ENCODE measurements at places on chromosomes 1 and 21.

- no peak for DNase-seq
Observed at GRCh38 chr1:110471131-110471530, 20.2 kb downstream of the PROK1 start.

DNA sequence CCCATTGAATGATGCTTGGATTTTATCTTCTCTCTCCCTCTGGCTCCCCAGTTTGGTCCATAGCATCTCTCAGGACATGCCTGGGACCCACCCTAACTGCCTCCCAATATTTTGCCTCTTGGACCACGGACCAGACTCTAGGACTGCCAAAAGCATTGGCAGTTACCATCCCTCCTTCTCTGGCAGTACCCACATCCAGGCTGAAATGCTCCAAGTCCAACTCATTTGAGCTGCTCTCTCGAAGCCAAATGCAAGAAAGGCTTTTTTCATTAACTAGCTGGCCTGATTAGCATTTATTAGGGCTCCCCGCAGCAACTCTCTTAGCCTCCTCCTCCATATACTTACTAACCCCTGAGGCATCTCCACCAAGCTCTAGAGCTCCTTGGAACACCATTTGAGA lies 140.0 kb upstream of the GRIK3 start:
- no peak for DNase-seq

DNA sequence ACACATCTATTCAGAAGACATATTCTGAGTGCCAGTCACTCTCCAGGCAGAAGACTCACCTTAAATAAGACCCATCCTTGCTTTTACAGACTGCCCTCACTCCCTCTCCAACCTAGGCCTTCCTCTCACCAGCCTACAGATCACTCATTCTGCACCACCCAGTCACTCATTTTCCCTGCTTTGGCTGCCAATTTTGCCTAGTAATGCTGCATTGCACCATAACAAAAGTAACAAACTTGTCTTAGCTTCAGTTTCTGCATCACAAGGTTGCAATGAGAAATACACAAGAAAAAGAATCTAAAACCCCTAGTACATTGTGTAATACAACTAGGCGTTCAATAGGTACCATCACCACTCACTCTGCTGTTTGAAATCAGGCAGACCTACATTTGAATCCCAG lies 292.4 kb downstream of the PLPP3 start:
- DNase-seq = no peak

DNA sequence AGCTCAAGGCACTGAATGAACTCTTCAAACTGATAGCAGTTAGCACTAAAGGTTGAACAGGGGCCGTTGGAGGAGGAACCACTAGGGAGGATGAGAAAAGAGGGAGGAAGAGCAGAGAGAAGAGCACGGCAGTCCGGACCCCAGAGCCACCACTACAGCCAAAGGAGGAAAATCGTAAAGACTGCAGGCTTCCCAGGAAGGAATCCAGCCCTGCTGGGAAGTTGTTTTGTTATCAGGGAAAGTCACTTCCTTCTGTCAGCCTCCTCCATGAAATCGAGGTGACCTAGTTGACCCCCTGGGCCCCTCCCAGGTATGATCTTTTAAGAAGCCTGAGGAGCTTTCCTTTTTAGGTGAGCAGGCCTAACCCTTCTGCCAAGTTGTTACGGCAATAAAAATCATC lies 88.2 kb downstream of the PBX1 start:
- DNase-seq = no peak

DNA sequence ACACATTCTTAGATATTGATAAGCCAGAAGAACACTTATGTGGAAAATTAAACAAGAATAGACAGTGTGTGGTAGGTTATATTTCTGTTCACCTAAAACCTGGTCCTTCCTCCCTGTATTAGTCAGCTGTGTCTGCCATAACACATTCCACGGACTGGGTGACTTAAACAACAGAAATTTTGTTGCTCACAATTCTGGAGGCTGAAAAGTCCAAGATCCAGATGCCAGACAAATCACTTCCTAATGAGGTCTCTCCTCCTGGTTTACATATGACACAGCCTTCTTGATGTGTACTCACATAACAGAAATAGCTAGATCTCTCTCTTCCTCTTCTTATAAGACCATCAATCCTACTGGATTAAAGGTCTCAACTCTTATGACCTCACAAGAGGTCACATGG lies 25.7 kb downstream of the JMJD4 start:
- DNase-seq = no peak

- peak; percentile 70 for DNase-seq
Observed at GRCh38 chr1:28259934-28260802, 850 bp downstream of the SESN2 start.

GRCh38 chr1:67880056-67880601 lies 46.9 kb upstream of the GNG12 start:
- DNase-seq = no peak

- no peak for DNase-seq
Observed at GRCh38 chr1:11652203-11652780, 1.9 kb downstream of the FBXO2 start.

DNA sequence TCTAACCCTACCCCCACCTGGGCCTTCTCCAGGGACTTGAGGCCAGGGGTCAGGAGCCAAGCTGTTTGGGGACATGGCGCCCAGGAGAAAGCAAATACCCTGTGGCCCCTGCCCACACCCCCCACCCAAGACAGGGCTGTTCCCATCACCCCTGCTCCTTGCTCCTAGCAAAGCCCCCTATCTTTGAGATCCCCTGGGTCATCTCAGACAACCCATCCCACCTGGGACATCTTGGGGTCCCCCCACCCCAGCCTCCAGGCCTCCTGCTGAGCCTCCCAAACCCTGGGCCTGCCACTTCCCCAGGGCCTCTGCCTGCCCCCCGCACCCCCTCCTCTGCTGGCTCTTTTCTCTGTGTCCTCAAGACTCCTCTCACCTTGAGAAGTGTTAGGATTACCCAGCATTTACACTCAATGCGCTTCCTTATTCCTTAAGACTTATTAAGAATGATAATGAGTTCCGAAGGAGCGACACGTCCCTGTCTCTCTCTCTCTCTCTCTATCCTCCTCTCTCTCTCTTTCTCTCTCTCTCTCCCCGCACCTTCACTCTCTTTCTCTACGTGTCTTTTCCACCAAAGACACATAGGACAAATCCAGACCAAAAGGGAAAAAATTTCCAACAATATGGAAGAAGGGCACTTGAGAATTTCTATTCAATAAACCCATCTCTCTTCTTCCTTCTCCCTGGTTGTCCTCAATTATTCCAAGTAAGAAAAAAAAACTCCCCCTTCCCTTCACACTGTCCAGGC lies 7.2 kb downstream of the CASZ1 start:
- DNase-seq = no peak

DNA sequence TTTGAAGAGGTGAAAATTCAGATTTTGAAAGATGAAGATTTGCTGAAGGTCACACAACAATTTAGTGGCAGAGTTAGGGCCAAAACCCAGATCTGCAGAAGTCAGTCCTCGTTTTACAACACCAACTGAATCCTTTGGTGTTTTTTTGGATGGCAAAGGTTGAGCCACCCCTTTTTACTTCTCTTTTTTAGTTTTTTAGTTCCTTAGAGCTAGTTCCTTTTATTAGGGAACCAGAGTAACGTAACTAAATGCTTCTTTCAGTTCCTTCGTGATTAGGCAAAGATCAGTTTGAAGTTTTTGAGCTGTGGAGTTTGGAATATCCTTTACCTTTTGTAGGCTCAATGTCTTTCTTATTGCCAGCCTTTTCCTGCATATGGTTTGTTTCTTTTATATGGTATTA lies 67.9 kb upstream of the ARID1A start:
- DNase-seq = no peak

DNA sequence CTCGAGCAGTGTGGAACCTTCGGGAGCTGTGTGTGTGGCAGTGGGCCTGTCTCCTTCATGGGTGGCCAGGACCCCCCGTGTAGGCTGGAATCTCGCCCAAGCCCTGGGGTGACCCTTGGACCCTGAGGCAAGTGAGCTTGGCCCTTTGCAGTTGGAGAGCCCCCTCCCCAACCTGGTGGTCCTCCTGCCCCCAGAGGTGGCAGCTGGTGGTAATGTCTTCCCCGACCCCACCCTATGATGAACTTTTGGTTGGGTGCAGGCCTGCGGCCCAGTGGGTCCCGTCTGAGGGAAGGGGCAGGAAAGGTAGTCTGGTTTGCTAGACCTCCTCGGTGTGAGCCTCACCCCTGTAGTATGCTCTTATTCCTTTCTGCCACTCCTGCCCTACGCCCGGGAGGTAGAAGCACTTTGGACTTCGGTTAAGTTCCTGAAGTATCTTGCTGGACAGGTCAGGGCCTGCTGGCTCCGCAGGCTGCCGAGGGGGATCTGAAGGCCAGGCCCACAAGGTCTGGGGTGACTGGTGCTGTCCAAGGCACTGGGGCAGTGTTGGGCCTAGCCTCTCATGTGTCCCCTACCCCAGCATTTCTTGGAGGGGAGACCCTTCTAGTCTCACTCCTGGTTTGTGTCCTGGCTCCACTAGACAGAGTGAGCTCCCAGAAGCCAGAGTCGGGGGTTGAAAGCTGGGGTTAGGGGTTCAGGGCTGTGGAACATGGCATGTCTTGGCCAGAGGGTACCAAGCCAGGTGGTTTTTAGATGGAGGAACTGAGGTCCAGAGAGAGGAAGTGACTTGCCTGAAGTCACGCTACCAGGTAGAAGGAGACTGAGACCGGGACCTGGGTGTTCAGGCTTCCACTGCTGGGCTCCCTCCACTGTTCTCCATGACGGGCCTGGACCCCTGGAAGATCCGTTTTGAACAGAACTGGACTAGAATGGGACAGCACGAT lies 1.8 kb downstream of the ZNF362 start:
- DNase-seq = no peak

- no peak for DNase-seq
Observed at GRCh38 chr21:44458971-44459711, 3.8 kb downstream of the LRRC3 start.

DNA sequence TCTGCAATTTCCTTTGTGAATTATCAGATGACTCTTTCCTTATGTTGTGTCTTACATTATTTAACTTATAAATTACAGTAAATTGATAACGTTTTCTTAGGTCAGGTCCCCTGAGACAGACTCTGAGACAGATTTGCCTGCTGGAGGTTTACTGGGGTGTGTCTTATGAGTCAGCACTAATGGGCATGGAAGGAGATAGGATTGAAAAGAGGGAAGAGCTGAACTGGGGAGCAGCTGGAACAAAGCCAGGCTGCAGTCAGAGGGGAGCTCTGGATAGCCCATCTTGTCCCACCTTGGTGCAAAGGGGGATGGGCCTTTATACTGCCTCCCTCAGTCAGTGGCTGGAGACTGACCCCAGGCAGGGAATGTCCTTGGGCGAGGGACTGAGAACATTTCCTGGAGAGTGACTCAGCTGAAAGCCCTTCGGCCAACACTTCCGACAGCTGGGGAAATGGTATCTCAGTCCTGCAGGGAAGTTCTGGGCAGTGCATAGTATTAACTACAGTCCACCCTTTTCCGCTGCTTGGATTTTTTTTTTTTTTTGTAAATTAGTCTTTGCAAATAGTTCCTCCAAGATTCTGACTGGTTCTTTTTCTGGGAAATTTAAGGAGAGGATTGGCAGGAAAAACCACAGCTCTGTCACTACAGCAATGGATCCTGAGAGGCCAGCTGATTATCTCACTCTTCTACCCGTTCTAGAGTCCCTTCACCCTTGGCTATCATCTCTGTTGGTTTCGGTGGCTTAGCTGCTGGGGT lies 39.1 kb upstream of the CDC42BPA start:
- DNase-seq = peak; percentile 76

DNA sequence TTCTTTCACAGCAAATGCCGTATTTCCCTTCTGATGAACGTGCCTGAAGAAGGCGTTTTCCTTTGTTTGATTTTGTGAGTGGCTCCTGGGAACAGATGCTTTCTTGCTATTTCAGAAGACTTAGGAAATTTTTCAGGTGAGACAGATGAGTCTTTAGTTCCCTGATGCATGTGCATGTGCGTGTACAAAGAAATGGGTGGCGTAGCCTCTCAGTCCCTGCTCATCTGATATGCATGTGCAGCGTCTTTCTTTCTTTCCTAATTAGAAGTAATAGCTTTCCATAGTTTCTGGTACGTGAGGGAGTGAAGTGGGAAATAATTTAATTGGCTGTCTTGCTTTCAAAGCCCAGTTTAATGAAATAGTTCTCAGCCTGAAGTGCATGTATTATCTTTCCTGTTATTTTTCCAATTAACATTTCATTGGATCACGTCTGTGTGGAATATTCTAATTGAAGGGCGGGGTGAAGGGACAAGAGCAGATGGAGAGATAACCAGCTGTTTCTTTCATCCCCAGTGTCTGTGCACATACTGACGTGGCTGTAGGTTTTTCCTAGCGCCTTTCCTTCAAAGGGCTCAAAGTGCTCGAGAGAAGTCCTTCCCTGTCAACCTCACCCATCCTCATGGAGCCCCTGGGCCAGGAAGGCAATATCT lies 104.3 kb downstream of the FAM78B start:
- DNase-seq = no peak

DNA sequence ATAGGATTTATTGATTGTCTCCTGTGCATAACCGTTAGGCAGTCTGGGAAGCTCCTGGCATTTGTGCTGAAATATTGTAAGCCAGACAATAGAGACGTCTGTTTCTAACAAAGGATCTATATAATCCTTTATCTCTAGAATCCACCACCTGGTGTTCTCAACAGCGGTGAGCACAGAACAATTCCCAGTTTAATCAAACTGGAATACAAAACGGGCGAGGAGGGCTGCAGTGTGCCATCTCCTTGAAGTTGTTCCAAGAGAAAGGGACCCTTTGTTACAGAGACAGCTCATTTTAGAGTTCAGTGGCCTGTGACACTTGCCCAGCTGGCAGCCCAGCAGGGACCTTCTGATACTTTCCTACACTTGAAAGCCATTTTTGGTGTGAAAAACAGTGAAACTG lies 162.8 kb upstream of the IVNS1ABP start:
- DNase-seq = no peak

DNA sequence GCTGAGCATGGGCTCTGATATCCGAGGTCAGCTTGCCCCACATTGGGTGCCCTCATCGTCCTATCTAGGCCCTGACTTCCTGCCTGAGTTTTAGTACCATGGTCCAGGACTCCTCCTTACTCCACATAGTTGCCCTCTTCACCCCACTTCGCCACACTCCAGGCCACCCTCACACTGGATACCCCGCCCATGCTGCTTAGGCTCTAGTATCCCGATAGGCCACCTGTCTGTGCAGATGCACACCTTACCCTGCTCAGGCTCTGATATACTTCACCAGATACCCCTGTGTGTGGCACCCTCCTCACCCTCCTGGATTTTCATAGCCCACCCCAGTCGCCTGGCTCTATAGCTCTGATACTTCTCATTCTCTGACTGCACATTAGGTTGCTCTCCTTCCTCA lies 145.5 kb upstream of the SERTAD4 start:
- no peak for DNase-seq

- DNase-seq = no peak
Observed at GRCh38 chr1:32073299-32074229, 825 bp downstream of the TMEM39B start.

DNA sequence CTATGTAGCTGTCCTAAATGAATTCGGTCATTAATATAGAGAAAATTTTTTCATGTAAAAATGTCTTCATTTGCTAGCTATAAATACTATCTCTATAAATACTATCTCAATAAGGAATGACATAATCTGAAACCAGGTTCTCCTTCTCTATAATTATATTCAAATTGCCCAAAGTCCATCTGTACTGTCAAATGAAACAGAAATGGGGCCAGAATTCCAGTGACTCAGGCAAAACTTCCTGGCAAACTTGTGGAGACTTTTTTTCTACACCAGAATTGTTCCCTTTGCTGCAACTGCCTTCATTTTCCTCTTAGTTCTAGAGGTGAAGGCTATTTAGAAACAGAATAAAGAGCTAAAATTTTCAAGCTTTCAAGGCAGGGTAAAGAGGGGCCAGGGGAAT lies 152.5 kb downstream of the KCNH1 start:
- no peak for DNase-seq
